ENCODE measurements at places on chromosomes 2 and 18.

DNA sequence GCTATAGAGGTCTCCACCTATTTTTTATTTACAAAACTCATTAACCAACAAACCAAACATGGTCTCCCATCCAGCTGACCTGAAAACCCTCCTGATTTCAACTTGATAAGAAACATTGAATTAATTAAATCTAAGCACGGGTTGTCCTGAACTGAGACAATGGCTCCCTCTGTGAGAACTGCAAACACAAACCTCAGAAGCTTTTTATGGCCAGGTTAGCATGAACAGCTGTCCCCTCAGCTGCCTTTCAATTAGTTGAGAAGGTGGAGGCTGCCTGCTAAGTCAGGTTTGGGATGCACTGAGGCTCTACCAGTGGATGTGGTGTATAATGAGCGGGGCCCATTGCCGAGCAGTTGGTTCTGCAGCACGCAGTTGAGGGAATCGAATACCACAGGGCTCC is 258.5 kb upstream of the DDX18 start:
- no peak for DNase-seq

GRCh38 chr2:12506846-12507245 is 209.9 kb upstream of the TRIB2 start:
- no peak for DNase-seq

- DNase-seq = no peak
Observed at GRCh38 chr2:137828624-137829023, 135.6 kb upstream of the HNMT start.

DNA sequence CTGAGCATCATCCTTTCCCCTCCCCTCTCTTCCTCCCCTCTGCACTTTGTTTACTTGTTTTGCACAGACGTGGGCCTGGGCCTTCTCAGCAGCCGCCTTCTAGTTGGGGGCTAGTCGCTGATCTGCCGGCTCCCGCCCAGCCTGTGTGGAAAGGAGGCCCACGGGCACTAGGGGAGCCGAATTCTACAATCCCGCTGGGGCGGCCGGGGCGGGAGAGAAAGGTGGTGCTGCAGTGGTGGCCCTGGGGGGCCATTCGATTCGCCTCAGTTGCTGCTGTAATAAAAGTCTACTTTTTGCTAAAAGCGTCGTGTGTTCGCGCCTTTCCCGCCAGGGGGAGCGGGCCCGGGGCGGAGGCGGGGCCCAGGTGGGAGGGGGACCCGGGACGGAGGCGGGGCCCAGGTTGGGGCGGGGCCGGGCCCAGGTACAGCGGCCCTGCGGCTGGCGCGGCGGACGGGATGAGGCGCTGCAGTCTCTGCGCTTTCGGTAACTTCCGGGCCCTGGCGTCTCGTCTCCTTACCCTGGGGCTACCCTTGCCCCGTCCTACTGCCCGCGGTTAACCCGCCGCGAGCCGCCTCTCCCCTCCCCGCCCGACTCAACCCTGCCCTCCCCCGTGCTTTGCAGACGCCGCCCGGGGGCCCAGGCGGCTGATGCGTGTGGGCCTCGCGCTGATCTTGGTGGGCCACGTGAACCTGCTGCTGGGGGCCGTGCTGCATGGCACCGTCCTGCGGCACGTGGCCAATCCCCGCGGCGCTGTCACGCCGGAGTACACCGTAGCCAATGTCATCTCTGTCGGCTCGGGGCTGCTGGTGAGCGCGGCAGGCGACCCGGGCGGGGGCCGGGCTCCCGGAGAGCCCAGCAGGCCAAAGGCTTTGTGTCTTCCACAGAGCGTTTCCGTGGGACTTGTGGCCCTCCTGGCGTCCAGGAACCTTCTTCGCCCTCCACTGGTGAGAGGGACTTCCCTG is at the start of gene KRTCAP3:
TSS of gene KRTCAP3 (plus strand) at position 424 of the 962 bp plus-strand sequence. CDS start at position 456, 32 bp downstream.
- peak; percentile 80 for DNase-seq

DNA sequence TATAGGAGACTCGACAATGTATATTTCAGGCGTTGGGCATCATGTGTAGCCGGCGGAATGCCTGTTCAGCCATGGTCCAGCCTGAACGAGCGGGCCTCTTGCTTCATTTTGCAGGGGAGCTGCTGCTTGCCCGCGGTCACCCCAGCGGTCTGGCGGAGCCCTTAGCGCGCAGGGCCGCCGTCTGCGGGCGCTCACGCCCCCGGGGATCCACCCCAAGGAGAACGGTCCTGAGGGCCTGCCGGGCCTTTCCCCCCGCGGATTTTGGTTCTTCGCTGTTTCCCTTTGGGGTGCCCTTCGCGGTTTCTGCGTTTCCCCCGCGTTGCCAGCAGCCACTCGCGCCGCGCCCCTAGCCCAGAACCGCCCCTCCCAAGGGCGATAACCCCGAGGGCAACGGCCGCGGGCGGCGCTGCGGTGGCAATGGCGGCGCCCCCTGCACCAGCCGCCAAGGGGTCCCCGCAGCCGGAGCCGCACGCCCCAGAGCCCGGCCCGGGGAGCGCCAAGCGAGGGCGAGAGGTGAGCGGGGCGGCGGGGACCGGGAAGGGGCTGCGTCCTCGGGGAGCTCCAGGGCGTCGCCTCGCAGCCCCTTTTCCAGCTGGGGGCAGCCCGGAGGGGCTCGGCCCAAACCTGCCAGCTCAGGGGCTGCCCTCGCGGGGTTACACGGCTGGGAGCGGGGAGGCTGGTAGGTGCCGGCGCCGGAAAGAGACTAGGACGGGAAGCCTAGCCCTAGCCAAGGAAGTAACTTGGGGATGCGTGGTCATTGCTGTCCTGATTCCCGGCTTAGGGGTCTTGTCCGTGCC is at the start of gene MFSD2B:
TSS of gene MFSD2B (plus strand) at position 406 of the 797 bp plus-strand sequence. CDS start at position 418, 12 bp downstream.
- peak; percentile 58 for DNase-seq

- no peak for DNase-seq
Observed at GRCh38 chr18:9559253-9559652, 55.1 kb downstream of the PPP4R1 start.

DNA sequence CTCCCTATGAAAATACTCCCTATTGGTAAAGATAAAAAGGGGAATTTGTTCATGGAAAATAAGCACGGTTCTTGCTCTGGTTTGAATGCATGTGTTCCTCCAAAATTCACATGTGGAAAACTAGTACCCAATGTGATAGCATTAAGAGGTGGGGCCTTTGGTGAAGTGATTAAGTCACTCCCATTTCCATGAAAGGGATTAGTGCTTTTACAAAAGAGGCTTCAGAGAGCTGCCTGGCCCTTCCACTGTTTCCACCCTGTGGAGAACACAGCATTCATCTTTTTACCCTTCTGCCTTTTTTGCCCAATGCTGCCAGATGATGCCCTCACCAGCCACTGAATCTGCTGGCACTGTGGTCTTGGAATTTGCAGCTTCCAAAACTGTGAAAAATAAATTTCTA is 666.8 kb downstream of the ARHGAP15 start:
- no peak for DNase-seq

- DNase-seq = no peak
Observed at GRCh38 chr18:2880473-2880872, 33.7 kb downstream of the EMILIN2 start.

GRCh38 chr2:72920318-72921087 is 3.2 kb downstream of the EMX1 start:
- DNase-seq = peak; percentile 56

DNA sequence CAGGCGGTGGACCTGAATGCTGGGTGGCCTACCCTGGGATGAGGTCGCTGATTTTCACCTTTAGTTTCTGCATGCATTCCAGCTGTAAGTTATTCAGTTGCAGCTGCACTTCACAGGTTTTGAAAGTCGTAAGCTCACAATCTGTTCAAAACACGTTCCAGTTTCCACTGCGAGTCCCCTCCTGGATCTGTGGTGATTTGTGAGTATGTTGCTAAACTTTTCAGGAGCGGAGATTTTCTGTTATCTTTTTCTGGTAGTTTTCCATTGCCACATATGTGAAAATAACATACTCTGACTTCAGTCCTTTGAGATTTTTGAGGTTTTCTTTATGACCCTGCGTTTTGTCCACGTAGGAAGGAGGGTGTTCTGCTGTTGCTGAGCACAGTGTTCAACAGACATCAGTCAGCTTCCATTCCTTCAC is 102.1 kb downstream of the SNTG2 start:
- no peak for DNase-seq

Data from GM20000 (cell line).